GM19239 (cell line): ENCODE measurements at places on chromosomes 13 and 19.

- DNase-seq = peak; percentile 77
These were observed at the start of gene ZNF599 for GRCh38 chr19:34772697-34773554. Gene ZNF599, minus strand, starts transcription at chr19:34773215. Its CDS starts 374 bp downstream, at chr19:34772841.

GRCh38 chr13:70703755-70704154, 595.5 kb upstream of the KLHL1 start:
- DNase-seq = no peak

DNA sequence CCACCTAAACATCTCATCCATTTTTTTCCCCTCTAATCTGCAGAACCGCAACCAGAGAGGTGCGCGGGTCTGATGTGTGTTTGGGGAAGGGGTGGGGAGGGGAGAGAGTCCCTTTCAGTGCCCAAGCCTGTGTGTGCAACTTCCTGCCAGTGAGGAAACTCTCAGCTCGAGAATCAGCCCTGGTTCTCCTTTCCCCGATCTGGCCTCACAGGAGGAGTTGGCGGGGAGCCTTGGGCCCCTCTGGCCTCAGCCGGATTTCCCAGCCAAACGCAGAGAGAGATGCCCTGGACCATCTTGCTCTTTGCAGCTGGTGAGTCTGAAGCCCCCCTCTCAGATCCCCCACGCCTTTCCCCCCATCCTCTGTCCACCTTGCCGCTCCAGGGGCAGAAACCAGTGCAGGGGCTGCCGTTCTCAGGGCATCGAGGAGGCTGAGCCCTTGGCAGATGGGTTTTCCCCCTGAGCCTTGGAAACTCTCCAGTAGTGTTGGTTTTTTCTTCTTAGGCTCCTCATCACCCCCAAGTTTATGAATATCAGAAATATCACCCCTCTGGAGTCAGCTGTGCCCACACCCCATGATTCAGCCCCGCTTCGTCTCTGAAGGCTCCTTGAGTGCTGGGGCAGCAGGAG, at the start of gene C19orf38:
C19orf38 (plus strand) TSS at position 186 of the 627 bp plus-strand sequence; CDS start at position 280, 94 bp downstream.
- DNase-seq = no peak

GRCh38 chr13:108682714-108683113, 53.3 kb downstream of the MYO16 start:
- no peak for DNase-seq

DNA sequence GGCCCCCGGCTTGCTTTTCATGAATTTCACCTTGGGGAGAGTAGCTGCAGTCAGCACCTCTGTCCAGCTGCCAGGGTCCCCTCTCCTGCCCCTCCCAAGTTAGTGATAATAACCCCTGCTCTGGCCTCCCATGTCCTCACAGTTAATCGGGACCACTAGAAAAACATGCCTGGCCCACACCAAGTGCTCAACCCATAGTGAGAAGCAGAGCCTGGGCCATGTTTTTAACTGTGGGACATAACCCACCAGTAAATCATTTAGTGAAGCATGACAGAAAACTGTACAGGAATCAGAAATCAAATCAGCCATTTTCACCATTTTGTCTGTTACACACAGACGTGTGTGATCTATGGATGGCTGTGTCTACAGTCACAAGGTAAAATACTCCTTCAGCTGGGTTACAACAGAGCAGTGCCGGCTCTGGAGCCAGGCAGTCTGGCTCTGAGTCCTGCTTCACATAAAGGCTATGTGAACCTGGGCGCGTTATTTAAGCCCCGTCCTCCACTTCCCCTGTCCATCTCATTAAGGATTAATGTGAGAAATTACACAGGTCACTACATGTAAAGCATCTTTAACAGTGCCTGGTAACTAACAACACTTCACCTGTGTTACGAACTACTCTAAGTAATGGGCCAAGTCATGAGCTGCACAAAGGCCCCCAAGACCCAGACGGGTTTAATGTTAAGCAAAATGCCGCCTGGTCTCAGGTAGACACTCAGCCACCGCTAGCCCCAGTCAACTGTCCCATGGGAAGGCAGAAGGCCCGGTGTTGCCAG, 7.6 kb upstream of the ECH1 start:
- no peak for DNase-seq

- no peak for DNase-seq
These were observed 17.7 kb downstream of the TMEM161A start for GRCh38 chr19:19120308-19121231.

DNA sequence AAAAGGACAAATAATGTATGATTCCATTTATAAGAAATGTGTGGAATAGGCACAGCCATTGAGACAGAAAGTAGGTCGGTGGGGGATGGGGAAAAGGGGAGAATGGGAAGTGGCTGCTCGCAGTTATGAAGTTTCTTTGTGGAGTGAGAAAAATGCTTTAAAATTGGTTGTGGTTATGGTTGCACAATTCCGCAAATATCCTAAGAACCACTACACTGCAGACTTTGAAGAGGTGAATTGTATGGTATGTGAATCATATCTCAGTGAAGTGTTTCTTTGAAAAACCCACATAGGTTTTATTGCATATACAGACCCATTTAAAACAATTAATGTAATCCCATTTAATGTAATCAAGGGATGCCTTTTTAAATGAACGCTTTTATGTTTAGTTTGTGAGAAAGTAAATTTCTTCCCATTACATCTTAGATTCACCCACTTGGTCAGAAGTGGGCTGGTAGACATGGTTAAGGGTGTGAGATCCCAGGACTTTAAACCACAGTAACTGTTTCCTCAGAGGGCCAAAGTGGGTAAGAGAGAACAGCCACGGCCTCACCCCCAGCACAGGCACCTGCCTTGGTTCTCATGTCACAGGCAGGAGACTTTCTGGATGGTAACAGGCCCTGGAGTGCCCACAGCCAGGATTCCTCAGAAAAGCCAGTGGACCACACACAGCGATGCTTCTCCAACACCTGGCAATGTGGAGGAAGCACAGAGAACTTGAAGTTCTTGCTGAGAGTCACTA, 119.3 kb upstream of the GJB6 start:
- DNase-seq = no peak

GRCh38 chr13:50292081-50292480, 276.8 kb downstream of the KCNRG start:
- DNase-seq = no peak

DNA sequence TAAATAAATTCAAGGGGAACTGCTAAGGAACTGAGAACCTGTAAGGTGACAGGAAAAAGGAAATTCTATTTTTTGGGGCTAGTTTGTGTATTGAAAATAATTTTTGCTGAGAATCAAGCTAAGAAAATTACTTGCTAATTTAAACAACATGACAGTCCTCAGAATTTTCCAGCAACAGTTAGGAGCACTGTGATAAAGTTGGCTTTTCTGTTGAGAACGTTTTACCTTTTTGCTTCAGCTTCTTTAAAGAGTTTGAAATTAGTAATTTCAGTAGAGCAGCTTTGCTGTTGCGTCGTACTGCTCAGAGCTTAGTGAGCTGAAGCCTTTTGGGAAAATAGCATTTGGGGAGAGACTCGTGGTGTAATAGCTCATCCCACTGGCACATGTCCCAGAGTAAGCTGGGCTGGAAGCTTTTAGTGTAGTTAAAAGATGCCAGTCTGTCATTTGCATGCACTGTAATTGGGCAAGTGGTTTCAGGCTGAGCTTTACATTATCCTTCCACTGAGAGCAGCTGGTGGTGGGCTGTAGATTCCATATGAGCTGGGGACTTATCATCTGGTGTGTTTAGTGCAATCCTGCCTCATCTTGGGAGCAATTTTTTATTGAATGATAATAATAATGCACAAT, 69.8 kb downstream of the LRCH1 start:
- no peak for DNase-seq

DNA sequence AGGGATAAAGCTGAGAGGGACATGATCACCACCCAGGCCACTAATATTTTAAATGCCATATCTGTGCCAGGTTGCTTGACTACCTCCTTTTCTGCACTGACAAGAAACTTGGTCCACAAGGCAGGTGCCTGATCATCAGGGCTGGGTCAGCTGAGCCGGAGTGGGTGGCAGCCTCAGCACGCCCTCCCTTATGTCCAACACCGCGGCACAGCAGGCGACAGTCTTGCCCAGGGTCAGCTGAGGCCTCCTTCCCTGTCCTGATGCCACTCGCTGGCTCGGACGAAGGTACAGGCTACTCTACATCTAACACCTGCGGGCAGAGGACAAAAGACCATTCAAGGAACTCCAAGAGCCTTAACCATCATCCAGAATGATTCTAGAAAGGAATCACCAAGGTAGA, 16.9 kb downstream of the ZC3H4 start:
- DNase-seq = no peak

- DNase-seq = no peak
These were observed 29.1 kb downstream of the SIGLEC5 start for GRCh38 chr19:51600940-51601580.

- no peak for DNase-seq
These were observed 29.2 kb upstream of the RGCC start for GRCh38 chr13:41428155-41428554.
